ENCODE measurements at places on chromosomes 4 and X.

DNA sequence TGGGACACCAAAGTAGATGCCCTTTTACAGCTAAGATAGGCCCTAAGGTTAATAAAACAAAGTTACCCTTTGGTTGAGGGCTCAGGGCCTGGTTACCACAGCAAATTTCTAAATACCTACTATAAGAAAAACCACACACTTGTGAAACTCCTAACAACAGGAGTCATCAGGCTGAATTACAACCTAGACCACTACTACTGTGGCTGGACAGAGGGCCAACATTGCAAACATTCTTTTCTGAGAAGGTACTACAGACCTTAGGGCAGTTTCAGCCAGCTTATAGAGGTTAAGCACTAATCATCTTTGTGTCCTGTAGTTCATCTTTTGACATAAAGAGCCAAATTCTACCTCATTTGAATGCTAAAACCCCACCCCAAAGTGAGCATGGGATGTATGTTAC is 504.0 kb downstream of the RAPGEF2 start:
- DNase-seq, result no peak

- DNase-seq, result no peak
These were observed 146.3 kb upstream of the RPS6KA3 start for GRCh38 chrX:20412871-20413486.

- DNase-seq, result no peak
These were observed 1.0 kb upstream of the HTR2C start for GRCh38 chrX:114582698-114583395.

GRCh38 chrX:32137525-32137924 is 1065.7 kb upstream of the FTHL17 start:
- no peak for DNase-seq

DNA sequence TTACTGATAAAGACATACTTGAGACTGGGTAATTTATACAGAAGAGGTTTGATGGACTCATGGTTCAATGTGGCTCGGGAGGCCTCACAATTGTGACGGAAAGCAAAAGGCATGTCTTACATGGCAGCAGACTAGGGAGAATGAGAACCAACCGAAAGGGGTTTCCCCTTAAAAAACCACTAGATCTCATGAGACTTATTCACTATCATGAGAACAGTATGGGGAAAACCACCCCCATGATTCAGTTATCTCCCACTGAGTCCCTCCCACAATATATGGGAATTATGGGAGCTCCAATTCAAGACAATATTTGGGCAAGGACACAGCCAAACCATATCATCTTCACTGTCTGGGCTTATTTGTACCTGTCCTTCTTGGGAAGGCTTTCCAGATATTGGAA is 22.8 kb upstream of the MUC7 start:
- no peak for DNase-seq

- DNase-seq, result no peak
These were observed 111.0 kb upstream of the PITX2 start for GRCh38 chr4:110733901-110734300.

GRCh38 chr4:161926033-161926828 is 237.6 kb downstream of the FSTL5 start:
- no peak for DNase-seq

DNA sequence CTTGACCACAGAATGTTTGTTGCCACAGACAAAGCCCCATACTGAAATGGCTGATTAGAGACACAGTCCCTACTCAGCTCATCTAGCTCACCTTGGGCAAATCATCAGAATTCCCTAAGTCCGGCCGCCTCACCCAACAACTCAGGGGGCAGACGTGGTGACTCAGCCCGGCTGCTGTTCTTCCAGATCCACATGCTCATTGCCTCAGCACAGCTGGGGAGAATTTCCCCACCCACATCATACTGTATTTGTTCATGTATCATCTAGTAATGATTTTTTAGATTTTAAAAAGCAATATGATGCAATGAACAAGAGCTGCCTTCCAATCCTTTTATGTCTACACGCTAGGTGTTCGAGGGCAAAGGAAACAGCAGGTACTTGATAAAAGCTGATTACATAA is 333.8 kb upstream of the TENM3 start:
- no peak for DNase-seq

- DNase-seq, result no peak
These were observed 9.7 kb upstream of the CDKN2AIP start for GRCh38 chr4:183434666-183435190.

Measured in epithelial cell of proximal tubule (primary cell).